ENCODE measurements at places on chromosomes 13 and 19.

DNA sequence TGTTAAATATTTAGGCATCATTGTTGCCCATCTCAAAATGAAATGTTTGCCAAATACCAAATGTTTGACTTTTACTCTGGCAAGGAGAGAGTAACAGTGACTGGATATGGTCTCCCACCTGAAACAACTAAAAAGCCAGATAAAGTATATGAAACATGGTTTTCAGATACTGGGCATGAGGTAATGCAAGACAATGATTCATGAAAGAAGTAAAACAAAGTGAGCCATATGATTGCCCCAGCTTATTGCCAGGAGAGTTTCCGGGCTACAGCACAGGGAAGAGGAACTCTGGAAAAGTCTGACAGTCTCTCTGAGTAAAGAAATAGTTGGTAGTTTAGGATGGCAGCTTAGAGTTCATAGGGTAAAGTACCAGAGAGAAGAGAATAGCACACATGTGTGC lies 354.6 kb downstream of the DNAJC15 start:
- no peak for DNase-seq

DNA sequence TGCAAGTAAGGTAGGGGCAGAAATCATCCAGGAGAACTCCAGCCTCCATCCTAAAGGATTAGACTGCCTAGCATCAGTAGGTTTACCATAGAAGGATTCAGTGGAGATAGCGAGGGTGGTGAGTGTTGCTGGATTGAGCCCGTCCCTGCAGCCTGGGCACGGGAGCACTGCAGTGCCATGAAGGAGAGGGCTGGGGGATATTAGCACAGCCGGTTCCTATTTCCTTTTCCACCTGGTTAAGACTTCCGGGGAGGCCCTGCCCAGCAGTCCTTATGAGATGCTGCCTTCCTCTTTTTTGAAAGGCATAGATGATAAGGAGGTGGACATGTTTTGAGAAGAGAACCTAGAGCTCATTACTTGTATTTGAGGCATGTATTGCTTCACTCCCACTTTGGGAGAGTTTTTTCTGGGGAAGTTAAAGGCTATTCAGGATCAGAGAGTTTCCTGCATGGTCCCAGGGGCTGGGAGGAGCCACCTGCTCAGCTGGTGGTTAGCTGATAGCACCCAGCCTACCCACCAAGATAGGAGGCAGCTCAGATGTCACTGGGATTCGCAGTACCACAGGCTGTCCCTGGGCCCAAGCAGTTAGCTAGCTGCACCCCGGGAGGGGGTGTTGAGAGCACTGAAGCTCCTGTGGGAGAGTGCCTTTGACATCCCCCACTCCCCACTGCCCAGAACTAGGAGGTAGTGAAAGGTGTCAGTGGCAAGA lies 17.2 kb downstream of the ACTN4 start:
- no peak for DNase-seq

- no peak for DNase-seq
Observed at GRCh38 chr13:97631158-97631557, 197.2 kb downstream of the RAP2A start.

DNA sequence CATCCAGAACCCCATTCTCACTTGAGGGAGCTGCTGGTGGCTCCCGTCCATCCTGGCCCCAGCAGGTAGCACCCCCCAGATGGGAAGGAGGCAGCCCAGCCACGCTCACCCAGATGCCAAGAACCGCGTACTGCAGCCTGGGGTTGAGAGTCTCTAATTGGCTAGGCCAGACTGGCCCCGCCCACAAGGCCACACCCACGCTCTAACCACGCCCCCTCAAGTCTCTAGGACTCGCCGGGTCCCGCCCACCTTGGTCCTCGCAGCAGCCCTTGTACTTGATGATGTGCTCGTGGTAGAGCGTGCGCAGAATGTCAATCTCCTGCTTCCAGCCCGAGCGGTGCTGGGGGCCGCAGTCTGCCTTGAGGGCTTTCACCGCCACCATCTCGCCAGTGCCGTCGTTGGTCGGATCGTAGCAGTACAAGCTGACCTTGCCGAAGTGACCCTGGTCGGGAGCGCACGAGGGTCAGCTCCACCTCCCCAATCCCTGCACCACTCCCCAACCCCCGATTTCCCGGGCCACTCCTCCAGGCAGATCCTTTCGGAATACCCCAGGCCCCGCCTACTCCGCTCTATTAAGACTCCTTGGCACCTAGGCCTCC lies 14.5 kb upstream of the ICAM3 start:
- DNase-seq: no peak

DNA sequence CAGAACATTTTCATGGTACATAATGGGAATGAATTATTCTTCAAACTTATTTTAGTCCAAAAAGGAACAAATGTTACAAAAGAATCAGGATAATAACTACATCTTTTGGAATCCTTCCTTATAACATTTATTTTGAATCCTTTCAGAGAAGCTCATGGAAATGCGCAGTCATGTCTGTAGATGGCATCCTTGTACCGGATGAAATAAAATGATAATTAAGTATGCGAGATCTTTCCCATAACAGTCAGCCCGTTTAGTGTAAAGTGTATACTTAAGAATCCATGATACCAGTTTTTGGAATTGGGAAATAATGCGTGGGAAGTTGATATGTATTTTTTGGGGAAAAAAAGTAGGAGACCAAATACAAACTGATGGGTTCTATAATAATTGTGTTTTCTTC lies 418.8 kb downstream of the GPC5 start:
- DNase-seq: no peak

- no peak for DNase-seq
Observed at GRCh38 chr19:41876847-41877832, at the start of gene CD79A. TSS of gene CD79A (plus strand) at chr19:41877279. CDS start at chr19:41877305, 26 bp downstream.

DNA sequence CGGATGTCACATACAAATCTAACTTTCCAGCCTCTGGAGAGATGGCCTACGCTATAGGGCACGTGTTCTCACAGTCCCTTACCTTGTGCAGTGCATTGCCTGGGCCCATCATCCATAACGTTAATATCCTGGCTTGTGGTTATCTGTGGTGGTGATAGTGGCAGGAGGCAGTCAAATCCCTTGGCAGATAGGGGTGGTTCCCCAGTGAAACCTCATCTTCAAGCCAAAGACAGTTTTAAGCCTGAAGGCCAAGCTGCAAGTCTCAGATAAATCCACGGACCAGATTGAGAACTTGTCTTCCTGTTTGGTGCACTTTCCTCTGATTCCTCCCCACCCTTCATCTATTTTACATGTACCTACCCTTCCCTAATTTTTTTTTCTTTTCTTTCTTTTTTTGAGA lies 4.3 kb upstream of the FBXO17 start:
- no peak for DNase-seq

DNA sequence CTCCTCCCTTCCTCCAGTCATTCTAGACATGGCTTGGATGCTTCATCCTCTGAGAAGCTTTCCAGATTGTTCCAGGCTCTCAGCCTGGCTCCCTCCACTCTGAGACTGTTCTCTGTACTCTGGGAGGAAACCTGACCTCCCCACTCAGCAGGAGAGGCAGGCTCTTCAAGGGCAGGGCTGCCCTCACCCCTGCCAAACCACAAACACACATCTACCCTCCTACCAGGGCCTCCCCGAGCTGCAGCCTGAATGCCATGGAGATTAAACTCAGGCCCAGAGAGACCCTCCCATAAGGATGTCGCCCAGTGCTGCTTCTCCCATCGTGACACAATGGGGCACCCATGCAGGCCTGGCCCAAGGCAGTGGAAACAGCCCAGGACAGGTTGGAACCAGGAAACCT lies 16.2 kb downstream of the NUMBL start:
- no peak for DNase-seq

- no peak for DNase-seq
Observed at GRCh38 chr13:89936256-89936655, 1411.2 kb upstream of the MIR17HG start.

- DNase-seq: no peak
Observed at GRCh38 chr19:36573895-36574720, 1.0 kb upstream of the ZNF529 start.

GRCh38 chr19:16052353-16052752 lies 23.9 kb upstream of the TPM4 start:
- DNase-seq: no peak

DNA sequence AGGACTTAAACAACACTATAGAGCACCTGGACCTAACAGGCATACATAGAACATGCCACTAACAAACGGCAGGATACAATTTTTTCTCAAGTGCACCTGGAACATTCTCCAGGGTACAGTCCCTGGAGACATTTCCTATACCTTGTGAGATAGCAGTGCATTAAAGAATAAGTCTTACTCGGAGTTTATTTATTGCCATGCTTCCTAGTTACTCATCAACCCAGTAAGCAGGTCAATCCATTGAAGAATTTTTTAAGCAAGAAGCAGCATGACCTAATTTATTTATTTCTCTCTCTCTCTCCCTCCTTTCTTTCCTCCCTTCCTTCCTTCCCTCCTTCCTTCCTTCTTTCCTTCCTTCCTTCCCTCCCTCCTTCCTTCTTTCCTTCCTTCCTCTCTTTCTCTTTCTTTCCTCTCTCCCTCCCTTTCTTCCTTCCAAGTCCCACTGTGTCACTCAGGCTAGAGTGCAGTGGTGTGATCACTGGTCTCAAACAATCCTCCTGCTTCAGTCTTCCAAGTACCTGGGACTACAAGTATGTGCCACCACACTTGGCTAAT lies 6.6 kb upstream of the TFDP1 start:
- no peak for DNase-seq

DNA sequence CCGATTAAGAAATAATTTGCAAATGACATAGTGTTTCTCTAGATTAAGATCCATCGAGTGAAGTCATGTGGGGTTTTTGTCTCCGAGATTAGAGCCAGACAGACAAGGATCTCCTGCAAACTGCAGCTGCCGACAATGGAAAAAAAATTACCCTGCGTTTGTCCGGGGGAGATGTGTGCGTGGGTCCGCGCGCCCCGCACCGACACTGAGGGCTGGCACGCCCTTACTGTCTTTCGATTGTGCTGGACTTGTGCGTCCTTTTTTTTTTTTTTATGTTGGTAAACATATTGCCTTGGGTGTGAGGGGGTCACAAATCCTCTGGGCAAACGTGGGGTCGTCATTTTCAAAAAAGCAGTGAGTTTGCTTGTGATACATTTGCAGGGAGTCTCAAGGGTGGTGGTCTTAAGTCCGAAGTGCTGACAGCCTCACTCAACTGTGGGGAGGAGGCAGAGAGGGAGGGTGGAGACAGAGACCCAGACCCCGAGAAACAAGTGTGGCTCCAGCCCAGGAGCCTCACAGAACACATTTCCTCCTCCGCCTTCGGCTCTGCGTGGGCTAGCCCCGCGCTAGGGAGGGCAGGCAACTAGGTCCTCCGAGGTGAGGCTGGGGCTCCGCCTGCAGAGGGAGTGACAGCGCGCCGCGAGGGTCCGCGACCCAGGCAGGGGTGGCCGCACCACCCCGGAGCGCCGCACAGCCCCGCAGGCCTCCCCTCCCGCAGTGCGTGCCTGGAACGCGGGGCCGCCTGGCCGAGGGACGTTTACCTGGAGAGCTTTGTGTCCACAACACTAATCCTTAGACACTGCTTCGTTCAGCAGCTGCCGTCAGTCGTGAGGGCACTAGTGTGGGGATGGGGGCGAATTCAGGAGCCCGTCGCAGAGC lies 11.7 kb upstream of the SOX1 start:
- no peak for DNase-seq

DNA sequence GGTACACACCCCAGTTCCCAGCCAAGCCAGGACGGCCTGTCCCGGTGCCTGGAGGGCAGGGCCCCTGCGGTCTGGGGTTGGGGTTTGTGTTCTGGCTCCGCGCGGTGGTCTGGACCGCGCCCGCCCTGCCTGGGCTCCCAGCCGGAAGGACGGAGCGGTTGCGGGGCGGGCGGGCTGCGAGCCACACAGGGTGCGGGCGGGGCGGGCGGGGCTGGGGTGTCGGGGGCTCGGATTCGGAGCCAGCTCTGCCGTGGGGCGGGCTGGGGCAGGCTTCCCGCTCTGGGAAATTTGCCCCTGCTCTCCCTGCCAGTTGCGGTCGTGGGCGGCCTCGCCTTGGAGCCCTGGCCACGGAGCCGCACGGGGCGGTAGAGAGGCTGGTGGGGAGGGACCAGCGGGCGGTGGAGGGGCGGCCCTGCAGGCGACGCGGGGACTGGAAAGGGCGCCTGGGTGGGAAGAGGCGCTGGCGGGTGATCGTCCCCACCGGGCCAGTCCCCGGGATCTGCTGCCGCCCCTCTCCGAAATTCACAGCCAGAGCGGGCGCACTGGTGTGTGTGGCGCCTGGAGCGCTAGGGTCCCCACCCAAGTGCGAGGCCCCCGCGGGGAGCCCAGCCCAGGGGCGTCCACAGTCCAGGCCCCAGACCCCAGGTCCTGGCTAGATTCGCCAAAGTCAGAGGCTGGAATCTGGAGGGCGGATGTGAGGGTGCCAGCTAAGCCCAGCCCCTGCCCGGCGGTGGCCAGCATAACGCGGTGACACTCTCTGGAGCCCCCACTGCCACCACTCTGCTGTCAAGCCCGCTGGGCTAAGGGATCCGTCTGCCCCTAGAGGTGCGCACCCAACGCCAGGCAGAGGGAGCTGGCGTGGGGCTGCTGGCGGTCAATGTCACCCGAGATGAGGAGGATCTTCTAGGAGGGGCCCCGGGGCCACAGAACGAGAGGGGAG lies 11.0 kb upstream of the ZNF492 start:
- DNase-seq: no peak

DNA sequence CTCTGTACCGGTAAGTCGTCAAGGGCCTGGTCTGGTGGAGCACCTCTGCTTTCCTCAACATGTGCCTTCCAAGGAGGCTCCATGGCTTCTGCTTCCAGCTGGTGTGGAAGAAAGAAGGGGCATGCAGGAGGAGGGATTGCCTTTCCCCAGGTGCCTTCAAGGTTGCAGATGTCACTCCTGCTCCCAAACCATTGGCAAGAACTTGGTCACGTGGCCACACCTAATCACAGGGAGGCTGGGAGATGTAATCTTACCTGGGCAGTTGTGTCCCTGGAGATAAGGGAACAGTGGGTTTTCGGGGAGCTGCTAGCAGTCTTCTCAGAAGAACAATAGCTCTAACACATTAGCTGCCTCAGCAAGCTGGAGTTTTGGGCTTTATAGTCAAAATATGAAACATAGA lies 9.7 kb upstream of the GPR18 start:
- no peak for DNase-seq

- DNase-seq: no peak
Observed at GRCh38 chr13:80235967-80236302, 105.0 kb downstream of the SPRY2 start.

DNA sequence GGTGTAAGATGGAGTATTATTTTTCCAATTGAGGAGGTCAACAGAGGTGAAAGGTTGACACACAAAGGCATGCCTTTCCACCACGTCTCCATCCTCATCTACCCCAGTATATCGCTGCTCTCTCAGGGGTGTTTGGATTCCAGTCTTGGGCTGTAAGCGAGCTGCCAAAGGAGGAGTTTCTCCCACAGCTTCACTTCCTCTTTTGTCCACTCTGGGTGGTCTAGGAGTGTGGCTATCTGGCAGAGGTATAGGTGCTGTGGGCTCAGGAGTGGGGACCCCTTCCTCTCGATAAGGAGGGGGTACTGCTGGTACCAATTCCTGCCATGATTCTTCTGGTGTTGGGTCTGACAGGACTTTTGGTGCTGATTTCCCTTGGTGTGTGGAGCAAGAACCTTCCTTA lies 39.4 kb downstream of the ZNF846 start:
- no peak for DNase-seq

All from NCI-H2081 treated with DMSO at 0.1 percent for 48 hours (cell line).